ENCODE measurements at places on chromosomes 12 and 14.

DNA sequence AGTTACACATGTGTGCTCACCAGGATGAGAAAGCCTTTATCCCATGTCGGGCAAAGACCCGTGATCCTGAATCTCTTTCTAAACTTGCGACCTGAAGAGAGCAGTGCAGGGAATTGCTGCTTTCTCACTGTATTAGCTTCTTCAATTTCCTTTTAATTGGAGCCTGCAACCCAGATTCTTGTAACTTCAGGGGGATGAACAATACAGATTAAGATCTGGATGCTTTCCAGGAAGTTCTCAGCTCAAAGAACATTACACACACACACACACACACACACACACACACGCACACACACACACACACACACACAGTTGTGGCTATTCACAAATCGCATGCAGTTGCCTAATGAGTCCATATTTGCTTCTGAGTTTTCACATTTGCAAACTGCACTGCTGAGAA lies 268.3 kb downstream of the NPAS3 start:
- DNase-seq = no peak

DNA sequence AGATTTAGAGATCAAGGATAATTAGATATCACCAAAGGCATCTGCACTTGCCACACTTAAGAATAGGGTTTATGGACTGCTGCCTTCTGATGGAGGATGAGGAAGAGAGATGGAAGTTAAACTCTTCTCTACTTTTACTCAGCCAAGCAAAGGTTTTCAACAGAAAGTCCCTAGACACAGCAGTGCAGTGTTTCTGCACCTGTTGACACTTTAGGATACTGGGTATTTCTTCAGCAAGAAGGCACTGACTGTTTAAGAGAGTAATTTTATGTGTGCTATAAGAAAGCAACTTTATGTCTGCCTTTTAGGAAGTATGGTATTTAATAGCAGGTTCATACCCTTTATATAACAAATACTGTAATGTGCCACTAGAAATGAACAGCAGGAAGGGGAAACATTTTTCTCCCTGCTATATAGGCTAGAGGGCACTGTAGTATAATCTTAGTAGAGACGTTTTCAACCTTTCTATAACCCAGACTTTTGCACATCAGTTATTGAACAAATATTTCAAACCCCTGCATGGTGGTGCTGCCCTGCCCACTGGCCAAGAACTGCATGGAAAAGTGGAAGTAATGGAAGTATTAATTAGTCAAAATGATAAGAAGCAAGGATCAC lies 225.0 kb upstream of the GRIP1 start:
- no peak for DNase-seq

- no peak for DNase-seq
Observed at GRCh38 chr12:130076752-130077151, 85.5 kb upstream of the FZD10 start.

DNA sequence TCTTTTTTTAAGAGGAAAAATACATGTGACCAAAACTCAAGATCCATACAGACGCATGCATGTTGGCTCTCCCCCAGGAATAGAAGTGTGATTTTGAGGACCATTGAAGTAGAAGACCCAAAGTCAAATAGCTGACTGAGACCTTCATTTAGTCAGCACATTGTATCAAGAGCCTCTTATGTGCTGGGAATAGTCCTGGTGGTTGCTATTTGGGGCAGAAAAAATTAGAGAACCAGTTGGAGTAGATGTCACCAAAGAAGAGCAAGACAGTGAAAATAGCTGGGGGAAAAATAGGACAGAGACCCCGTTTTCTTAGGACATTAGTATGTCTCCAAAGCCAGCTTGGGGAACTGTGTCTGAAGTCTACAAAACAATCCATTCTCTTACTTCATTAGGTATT lies 93.6 kb downstream of the PELI2 start:
- DNase-seq = no peak

DNA sequence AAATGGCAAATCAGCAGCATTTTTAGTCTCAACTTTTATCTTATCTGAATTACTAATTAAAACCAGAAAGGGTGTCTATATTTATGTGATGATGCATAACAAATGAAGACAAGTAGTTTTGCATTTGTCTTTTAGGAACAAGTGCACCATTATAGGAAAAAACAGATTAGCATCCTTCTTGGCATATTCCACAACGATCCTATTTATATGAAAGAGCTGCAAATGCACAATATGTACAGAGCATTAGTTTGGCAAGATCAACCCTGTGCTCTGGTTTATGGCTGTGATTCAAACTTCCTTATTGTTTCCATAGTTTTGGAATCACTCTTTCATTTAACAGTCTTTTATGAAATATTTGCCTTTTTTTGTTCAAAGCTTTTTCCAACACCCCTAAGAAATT lies 486.8 kb downstream of the KCNH5 start:
- DNase-seq = no peak

GRCh38 chr12:19234171-19234704 lies 104.7 kb downstream of the PLEKHA5 start:
- no peak for DNase-seq

DNA sequence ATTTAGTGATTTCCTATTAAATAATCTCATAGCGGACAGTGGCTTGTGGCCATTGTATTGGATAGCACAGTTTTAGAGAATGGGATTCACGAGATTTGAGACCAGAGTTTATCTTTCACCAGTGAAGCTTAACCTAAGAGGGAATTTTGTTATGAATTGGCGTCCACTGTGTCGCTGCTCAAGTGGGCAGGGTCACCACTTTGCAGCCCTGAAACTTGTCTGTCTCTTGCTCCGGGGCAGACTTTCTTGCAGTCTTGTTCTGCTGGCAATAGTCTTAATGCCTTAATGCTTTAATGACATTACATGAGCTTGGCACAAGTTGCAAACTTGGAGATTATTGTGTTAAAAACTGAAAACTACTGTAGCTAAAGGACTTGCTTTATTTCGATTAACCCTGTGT lies 72.8 kb upstream of the PPM1H start:
- no peak for DNase-seq

GRCh38 chr14:66011855-66012254 lies 474.3 kb upstream of the CCDC196 start:
- DNase-seq = no peak

- DNase-seq = no peak
Observed at GRCh38 chr12:72286526-72286925, 14.4 kb downstream of the TRHDE start.

- DNase-seq = no peak
Observed at GRCh38 chr14:85296456-85297210, 233.3 kb upstream of the FLRT2 start.

- no peak for DNase-seq
Observed at GRCh38 chr14:73977896-73978295, 27.8 kb downstream of the COQ6 start.

DNA sequence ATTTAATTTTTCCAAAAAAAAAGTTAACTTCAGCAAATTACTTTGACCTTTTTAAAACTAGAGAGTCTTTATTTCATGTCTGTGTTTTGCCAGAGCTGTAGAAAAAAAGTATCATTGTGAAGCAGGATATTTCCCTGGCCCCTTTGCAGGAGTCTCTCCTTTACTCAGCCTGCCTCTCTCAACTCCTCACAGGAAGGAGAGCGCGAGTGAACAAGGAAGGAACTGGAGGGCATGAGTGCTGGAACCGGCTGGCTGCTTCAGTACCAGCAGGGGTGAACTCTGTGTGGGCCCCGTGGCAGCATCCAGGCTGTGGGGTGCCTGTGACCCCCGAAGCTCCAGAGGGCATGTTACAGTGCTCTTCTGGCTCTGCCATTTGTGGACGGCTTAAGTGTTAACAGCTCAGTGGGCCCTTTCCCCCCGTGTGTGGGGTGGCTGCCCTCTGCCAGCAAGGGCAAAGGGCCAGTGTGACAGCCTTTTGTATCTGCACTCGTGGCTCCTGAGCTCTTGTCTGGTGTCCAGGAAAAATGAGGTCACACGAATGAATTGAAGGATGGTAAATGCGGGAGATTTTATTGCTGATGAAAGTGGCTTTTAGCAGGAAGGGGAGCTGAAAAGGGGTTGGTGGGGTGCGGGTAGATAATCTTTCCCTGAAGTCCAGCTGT lies 76.6 kb upstream of the KCNH3 start:
- DNase-seq = no peak

DNA sequence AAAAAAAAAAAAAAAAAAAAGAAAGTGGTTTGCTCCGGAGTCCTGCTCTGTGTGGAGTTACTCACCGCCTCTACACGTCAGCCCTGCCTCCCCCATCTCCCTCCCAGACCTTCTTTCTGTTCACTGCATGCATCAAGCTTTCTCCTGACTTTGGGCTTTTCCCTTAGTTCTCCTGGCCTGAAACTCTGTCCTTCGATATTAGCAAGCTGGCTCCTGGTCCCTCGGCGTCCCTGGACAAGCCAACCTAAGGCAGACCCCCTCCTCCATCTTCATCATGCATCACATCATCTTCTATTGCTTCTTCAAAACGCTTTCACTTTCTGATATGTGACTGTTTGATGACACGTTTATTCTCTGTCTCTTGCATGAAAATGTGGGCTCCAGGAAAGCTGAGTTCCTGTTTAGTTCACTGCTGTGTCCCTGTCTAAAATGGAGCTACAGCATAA lies 40.6 kb downstream of the SLC15A4 start:
- no peak for DNase-seq

GRCh38 chr12:130993759-130994670 lies 40.3 kb downstream of the ADGRD1 start:
- no peak for DNase-seq

GRCh38 chr12:93738199-93739058 lies 61.3 kb downstream of the CRADD start:
- DNase-seq = no peak

DNA sequence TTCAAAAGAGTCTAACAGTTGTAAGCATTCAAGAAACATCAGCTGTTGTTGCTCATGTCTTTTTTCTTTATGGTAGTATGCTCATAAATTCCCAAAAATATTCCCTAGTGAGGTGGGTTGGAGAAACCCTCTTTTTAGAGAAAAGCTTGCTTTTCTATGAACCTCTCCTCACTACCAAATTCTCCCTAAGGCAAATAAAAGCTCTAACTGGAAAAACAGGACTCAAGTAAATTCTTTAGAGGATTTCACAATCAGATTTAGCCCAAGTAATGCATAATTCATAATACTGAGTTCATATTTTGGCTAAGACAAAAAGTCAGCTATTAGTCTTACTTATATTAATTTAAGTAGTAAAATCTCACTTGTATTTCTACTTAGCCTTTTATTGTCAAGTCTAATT lies 59.1 kb downstream of the DIO2 start:
- no peak for DNase-seq

DNA sequence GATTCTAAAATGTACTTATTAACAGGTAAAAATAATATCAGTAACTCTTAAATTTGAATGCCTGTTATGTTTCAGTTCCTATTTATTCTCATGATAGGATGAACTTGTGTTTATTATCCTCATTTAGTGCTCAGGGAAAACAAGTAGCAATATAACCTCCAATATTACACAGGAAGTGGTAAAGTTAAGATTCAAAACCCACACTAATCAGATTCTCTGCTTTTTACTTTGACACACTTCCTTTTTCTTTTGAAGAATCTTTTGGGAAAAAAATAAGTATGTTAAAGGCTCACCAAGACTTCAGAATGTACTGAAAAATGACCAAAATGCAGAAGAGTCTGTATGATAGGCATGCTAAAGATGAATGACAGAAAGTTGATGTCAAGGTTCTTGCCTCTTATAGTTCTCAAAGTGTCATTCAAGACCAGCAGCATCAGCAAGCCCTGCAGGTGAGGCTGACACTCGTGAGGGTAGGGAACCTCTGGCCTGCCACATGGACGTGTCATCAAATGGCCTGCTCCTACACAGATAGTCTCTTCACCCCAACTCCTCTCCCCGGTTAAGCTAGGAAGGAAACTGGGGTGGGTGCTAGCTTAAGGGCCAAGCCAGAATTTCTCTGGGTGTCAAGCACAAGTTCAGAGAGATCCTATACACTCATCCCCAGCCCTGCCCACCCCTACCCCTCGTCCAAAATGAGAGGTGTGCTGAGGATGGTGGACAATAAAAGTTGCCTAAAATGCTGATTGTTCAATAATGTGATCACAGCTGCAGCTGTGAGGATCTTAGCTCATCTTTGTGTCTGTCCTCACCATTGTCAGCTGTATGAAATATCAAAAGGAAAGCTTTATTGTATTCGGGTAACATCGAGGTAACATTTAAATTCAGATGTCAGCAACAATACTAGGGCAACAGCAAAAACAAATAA lies 6.3 kb downstream of the TBPL2 start:
- no peak for DNase-seq

- DNase-seq = no peak
Observed at GRCh38 chr14:93458234-93458633, 27.5 kb downstream of the UNC79 start.

- DNase-seq = peak; percentile 45
Observed at GRCh38 chr12:102948941-102949352, 8.5 kb upstream of the ASCL1 start.

GRCh38 chr14:71460091-71460490 lies 472.1 kb upstream of the RGS6 start:
- no peak for DNase-seq

DNA sequence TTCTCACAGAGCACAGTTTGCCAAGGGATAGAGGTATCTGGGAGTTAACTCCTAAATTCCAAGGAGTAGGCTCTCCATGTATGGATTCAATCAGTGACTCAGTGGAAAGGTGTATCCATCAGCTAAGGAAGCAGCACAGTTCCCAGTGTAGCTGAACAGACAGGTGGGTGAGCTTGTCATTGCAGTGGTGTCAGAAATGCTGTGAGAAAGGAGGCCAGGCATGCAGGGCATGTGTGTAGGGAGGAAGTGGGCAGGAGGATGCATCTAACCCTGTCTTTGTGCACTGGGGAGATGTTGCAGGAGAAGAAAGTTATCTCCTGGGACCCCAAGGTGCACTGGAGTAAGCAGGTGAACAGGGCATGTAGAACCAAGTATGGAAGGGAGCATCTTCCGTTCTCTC lies 539.0 kb downstream of the VRK1 start:
- no peak for DNase-seq

DNA sequence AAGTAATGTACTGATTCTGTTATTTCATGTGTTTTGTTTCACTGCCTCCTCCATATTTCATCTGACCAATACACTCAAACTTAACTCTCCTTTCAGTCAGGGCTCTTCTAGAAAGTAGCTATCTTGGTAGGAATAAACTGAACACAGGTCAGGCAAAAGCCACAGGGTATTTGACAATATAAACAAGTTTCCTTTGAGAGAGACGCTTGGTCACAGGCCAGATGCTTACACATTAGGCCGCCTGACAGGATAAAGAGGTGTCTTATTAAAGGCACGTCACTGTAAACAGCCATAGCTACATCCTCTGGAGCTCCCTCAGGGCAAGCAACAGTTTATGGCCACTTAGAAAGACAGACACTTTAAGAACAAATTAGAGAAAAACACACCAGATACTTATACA lies 607.5 kb downstream of the SLC6A15 start:
- no peak for DNase-seq

DNA sequence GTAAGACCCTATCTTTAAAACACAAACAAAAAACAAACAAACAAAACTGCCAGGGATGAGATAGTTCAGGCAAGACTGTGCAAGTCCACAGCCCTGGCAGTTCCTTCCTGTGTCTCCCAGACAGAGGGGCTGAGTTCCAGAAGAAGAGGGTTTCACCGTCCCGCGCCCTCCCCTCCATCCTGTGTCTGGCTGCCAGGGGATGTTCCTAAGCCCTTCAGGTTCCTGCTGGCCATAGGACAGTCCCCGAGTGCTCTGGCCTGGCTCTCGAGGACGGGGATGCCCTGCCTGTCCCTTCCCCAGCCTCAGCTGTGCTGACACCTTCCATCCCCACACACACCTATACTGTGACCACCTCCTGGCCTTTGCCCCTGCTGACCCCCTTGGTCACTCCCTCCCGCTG lies 40.6 kb upstream of the EIF5 start:
- no peak for DNase-seq
